ENCODE measurements at places on chromosomes 7 and 10. TPM values are rescaled to one million over a fixed set of nuclear protein-coding genes. Genes with fewer than 3 reads are reported as not detected.

Gene ALKBH4
- total RNA-seq, result 17.8 TPM

DNA sequence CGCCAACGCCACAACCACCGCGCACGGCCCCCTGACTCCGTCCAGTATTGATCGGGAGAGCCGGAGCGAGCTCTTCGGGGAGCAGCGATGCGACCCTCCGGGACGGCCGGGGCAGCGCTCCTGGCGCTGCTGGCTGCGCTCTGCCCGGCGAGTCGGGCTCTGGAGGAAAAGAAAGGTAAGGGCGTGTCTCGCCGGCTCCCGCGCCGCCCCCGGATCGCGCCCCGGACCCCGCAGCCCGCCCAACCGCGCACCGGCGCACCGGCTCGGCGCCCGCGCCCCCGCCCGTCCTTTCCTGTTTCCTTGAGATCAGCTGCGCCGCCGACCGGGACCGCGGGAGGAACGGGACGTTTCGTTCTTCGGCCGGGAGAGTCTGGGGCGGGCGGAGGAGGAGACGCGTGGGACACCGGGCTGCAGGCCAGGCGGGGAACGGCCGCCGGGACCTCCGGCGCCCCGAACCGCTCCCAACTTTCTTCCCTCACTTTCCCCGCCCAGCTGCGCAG lies 424 bp downstream of the EGFR start:
- H3K27ac ChIP-seq, result peak overlapping the region; percentile 79
- peak overlapping the region; percentile 85 for H3K4me3 ChIP-seq
- H3K36me3 ChIP-seq, result no peaks in the 10 kb centered on the region

DNA sequence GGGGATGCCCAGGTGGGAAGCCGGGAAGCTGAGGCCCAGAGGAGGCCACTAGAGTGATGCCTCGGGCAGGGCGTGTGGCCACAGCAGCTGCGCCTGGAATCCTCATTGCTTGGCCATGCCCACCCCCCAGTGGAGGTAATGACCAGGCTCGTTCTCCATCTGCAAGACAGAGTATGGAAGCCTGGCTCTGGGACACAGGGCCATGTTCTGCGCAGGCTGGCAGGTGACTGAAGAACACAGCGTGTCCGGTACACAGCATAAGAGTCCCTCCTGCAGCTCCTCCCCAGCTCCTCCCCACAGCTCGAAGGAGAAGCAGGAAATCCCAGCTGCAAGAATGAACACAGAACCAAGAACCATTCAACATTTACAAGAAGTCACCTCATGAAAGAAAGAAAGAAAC lies 64.8 kb downstream of the SMURF1 start:
- no peak for DNase-seq
- no peak overlapping the region for H3K4me3 ChIP-seq
- no peak overlapping the region for H3K27ac ChIP-seq
- no peaks in the 10 kb centered on the region for H3K36me3 ChIP-seq
- H3K27me3 ChIP-seq, result no peaks in the 10 kb centered on the region
- H3K4me1 ChIP-seq, result peaks cover 17% of the 10 kb centered on the region

- no peaks in the 10 kb centered on the region for H3K36me3 ChIP-seq
- no peak overlapping the region for H3K4me3 ChIP-seq
- H3K4me1 ChIP-seq, result peaks cover 24% of the 10 kb centered on the region
- no peak for DNase-seq
- no peak overlapping the region for H3K27ac ChIP-seq
- H3K27me3 ChIP-seq, result no peaks in the 10 kb centered on the region
Measured at GRCh38 chr7:151427705-151428377, 12.1 kb downstream of the CRYGN start.

DNA sequence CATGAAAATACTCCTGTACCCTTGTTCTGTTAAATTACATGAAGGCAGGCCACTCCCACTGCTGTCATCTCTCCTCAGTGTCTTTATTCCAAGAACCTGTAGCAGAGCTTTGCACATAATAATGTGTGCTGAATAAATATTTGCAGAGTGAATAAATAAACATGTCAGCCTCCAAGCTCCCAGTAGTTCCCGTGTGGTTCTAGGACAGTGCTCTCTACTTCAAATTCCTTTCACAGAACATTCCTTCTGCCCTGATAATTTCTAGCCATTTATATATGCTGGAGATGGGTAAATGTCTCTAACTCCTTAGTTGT lies 20.3 kb upstream of the HYAL4 start:
- H3K4me1 ChIP-seq, result no peaks in the 10 kb centered on the region
- DNase-seq, result no peak
- no peak overlapping the region for H3K27ac ChIP-seq
- no peaks in the 10 kb centered on the region for H3K27me3 ChIP-seq
- H3K4me3 ChIP-seq, result no peak overlapping the region

- H3K27me3 ChIP-seq, result no peaks in the 10 kb centered on the region
- DNase-seq, result no peak
- no peaks in the 10 kb centered on the region for H3K36me3 ChIP-seq
- no peak overlapping the region for H3K4me3 ChIP-seq
- no peak overlapping the region for H3K27ac ChIP-seq
Measured at GRCh38 chr7:28516390-28517172, 104.3 kb downstream of the CREB5 start.

DNA sequence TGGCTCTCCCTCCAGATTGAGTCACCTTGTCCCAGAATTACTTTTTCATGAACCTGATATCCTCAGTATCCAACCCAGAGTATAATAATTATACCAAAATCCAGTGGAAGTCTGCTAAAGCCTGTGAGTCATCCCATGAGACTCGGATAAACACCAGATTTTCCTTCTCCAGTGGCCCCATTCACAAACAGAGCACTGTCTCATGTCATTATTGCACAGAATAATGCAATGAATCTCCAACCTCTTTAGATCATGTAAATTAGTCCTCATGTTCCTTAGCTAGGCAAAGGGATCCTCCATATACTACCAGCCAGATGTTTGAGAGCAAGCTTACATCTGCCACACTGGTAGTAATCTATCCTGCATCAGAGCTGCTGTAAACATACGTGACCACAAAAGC lies 89.0 kb downstream of the AMPH start:
- no peak overlapping the region for H3K4me3 ChIP-seq
- H3K36me3 ChIP-seq, result no peaks in the 10 kb centered on the region
- no peak overlapping the region for H3K27ac ChIP-seq
- DNase-seq, result peak; percentile 58
- no peaks in the 10 kb centered on the region for H3K4me1 ChIP-seq
- no peaks in the 10 kb centered on the region for H3K27me3 ChIP-seq

Gene CLEC2L
- total RNA-seq, result not detected

- H3K36me3 ChIP-seq, result no peaks in the 10 kb centered on the region
- H3K4me1 ChIP-seq, result no peaks in the 10 kb centered on the region
- H3K27me3 ChIP-seq, result no peaks in the 10 kb centered on the region
- DNase-seq, result no peak
- H3K4me3 ChIP-seq, result no peak overlapping the region
Measured at GRCh38 chr10:106761906-106762305, 402.6 kb downstream of the SORCS1 start.
